ENCODE measurements at places on chromosomes 5 and 9. TPM values are rescaled to one million over a fixed set of nuclear protein-coding genes. Genes with fewer than 3 reads are reported as not detected.
A peak's percentile ranks its signal among the peaks of the same experiment; 100 is the strongest.

- peak; percentile 31 for DNase-seq
These were observed 145.7 kb downstream of the ARHGAP26 start for GRCh38 chr5:142915813-142916424.

DNA sequence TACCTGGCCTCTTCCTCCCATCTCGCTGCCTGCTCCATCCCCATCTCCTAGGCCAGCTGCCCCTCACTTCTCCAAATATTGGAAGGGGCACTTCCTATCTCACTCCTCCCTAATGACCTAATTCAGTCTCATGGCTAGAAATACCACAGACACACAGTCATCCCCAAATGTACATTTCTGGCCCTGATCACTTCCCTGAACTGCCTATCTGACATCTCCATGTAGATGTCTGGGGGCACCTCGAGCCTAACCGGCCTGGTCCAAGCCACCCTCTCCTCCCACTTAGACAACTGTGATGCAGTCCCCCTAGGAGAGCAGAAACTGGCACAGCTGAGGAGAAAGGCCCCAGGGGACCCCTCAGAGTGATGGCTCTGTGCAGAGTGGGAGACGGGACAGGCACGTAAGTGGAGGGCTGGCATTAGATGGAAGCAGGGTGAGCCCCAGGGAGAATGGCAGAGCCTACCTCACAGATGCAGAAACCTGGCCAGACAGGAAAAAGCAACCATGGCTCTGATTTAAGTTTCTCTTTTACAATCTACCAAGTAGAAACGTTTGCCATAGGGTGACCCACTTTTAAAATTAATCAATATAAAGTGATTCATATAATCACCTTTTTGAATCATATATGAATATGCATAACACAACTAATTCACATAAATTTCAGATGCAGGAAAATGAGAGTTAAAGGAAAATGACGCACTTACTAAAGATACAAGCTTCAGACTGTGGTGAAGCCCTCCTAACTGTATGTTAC is 22.1 kb downstream of the CAMSAP1 start:
- no peak for DNase-seq

- DNase-seq, result no peak
These were observed 206.0 kb upstream of the DMRTA1 start for GRCh38 chr9:22240619-22241018.

DNA sequence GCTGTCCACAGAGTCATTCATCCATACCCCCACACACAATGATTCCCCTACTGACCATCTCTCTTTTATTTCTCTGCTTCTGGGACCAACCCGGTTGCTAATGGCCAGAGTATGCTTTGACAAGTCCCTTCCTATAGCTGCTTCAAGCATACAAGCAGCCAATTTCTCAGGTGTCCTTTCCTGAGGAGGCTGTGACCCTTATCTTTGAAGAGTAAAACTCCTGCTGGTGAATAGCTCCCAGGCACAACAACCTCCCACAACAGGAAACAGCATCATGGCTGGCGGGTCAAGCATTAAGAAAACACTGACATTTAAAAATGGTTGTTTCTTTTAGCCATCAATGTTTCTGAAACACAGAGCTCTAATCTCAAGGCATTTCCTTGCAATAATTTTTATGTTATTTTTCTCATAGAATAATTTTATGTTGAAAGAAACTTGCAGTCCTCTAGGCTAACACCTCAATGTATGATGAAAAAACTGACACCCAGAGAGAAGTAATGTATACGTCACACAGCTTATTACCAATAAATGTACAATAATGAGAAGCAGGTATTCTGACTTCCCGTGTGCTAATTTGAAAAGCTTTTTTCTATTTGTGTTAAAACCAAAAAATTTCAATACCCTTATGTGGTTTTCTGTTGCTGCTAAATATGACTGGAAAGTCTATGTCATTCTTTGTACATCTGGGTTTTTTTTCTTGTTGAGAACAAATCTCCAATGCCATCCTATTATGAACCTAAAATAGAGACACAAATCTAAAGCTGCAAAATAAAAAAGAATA is 7.5 kb upstream of the PAM start:
- no peak for DNase-seq

DNA sequence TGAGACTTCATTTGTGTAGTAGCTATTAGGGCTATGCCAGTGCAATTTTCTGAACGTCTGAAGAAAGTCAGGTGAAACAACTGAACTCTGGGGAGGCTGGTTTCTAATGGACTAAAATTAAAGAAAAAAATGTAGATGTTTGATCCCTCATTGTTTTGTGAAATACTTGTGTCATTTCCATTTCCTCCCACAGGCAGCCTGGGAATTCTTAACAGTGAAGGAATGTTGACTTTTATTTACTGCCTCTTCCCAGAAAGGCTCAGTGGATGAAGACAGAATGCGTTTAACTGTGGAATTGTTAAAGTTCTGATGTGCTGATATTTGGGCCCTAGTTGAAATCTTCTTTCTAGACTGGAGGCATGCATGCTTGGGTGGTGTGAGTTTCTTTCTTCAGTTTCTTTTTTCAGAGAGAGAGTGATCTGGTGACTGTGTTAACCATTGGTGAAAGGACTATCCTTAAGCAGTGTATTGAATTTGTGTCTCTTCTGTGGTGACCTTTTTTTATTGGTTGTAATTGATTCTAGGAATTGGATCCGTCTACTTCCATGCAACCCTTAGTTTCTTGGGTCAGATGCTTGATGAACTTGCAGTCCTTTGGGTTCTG is 15.5 kb downstream of the ACER2 start:
- no peak for DNase-seq

GRCh38 chr5:101278917-101279316 is 375.8 kb upstream of the ST8SIA4 start:
- DNase-seq, result no peak

DNA sequence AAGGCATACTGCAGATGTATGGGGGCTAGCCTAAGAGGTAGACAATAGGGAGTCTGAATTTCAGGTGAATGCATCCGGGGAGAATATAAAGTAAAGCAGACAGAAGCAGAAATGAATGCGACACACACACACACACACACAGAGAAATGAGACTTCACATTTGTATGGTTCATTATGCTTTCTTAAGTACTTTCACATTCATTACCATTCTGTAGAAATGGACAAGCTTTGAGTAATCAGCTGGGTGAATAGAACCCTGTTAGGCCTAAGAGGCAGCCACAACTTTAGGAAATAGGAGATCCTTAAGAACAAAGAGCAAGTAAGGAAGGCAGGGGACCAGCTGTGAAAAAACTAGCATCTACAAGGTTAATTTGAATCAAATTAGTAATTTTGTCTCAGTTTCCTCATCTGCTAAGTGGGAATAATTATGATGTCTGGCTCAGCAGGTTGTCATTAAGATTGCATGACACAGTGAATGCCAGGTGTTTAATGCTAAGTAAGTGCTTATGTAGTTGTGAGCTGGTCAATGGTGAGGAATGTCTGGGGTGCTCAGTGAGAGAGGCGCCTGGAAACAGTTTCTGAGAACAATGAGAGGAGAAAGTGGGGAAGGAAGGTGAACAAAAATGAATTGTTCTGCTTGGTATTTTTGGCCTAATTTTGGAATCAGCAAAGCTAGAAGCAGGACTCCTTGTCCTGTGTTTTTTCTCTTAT is 265.8 kb upstream of the CLINT1 start:
- DNase-seq, result no peak

The TLR4 gene
- 6.2 TPM for polyA plus RNA-seq

The FBLL1 gene
- polyA plus RNA-seq, result 4.0 TPM

The GGTA1 gene
- polyA plus RNA-seq, result 8.8 TPM

The PIP5KL1 gene
- polyA plus RNA-seq, result 0.79 TPM

- DNase-seq, result no peak
These were observed 604.5 kb downstream of the GABRG2 start for GRCh38 chr5:162672061-162672460.

DNA sequence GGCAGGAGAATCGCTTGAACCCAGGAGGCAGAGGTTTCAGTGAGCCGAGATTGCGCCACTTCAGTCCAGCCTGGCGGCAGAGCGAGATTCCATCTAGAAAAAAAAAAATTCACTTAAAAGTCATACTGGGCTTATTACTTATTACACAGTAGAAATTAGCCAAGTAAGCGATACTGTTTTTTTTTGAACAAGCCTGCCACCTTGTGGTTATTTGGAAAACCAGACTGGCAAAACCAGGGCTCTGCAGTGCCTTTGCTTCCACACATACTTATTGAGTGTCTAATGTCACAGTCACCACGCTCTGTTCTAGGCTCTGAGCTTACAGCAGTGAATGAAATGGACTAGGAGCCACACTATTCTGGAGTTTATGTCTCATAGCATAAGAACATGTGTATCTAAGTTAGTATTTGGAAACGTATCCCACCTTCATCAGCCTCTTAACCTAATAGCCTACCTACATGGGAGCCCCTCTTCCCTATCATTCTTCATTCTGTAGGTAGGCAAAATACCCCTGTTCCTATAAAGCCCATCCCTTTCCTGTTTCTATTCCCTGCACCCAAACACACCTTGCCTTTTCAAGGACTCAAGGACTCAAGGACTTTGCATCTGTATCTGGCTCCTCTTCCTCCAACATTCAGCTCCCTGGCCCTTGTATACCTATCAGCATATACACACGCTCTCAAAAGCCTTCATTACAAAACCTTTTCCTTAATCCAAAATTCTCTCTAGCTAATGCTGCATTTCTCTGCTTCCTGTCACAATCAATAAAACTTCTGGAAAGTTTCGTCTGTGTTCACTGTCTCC is 13.9 kb upstream of the BASP1 start:
- DNase-seq, result peak; percentile 42

The SLC6A19 gene
- 295 TPM for polyA plus RNA-seq

The PDLIM7 gene
- 118 TPM for polyA plus RNA-seq

DNA sequence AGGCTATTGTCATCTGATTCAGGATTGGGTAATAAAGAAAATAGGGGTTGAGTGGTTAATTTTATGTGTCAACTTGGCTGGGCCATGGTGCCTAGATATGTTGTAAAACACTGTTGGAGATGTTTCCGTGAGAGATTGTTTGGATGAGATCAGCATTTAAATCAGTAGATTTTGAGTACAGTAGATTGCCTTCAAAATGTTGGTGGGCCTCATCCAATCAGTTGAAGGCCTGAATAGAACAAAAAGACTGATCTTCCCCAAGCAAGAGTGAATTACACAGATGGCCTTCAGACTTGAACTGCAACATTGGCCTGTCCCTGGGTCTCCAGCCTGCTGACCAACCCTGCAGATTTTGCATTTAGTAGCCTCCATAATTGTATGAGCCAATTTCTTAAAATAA is 401.3 kb upstream of the KIF2A start:
- no peak for DNase-seq

DNA sequence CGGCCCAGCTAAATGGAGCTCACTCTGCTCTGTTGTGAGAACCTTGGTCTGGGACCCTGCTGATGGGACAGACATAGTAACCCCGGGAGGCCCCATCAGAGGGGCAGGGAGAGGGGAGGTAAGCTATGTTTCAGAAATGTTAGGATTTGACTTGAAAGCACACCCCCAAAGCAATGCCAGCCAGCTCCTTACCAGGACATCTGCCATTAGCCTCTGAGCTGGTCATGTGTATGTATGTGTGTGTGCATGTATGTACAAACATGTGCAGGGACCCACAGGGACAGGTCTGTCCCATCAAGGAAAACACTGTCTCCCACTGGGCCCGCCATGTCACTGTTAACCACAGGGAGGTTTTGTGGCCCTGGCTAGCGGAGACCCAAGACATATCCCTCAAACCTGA is 14.5 kb downstream of the SLC22A4 start:
- DNase-seq, result no peak

GRCh38 chr5:64437496-64437895 is 68.3 kb upstream of the RGS7BP start:
- no peak for DNase-seq

The SPATA9 gene
- polyA plus RNA-seq, result 1.1 TPM

DNA sequence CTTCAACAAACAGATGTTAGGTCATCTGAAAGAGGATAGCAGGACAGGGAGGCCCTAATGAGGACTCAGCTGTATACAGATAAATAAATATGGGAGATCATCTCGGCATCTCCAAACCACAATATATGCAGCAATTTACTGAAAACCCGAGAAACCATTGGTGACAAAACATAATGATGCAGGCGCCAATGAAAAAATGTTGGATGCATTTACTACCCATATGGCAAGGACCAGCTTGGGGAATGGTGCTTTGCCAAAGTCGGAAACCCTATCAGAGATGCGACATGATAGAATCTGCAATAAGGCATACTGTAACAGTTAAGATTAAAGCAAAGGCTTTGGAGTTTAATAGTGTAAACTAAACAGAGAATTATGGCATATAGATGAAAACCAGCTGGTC is 92.0 kb downstream of the SNCAIP start:
- no peak for DNase-seq

The SMAD5 gene
- 42.1 TPM for polyA plus RNA-seq

DNA sequence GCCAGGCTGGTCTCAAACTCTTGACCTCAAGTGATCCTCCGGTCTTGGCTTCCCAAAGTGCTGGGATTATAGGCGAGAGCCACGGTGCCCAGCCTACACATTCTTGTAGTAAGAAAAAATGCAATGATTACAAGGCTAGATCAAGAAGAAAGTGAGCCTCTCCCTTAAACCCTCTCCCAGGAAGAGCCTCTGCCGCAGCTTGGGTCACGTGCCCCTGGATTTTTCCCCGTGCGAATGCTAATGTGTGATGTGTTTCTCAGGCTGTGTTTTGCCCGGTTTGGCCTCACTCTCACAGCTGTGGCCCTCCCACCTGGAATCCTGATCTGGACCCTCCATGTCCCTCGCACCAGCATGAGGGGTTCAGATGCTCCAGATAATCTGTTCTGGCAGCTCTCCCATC is 6.9 kb downstream of the PLPP7 start:
- DNase-seq, result no peak

DNA sequence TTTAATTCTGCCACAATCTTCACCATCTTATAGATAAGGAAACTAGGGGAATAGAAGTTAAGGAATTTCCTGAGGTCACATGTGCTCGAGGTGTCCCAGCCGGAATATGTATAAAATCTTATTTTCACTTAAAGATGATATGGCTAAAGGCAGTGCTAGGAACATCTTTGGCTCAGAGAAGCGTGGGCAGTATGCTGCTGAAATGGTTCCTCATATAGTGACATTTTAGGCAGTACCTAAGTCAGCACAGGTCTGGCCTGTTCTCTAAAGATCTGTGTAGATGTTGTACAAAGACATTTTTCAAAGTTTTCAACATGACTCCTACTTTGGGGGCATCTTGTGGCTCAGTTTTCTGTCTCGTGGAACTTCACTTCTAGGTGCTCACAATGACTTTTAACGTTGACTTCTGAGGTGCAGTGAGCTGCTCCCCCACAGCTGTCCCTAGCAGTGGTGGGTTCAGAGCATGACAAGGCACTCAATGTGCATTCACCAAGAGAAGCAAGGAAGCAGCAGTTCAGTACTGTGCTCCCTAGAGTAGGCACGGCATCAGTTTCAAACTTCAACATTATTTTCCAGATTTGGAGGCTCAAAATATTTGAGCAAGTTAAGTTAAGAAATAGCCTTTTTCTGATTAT is 40.3 kb downstream of the TNFAIP8 start:
- no peak for DNase-seq

- DNase-seq, result peak; percentile 64
These were observed 44.8 kb downstream of the PAPPA start for GRCh38 chr9:116198344-116198743.

- DNase-seq, result no peak
These were observed 428.8 kb downstream of the SH3GL2 start for GRCh38 chr9:18007621-18008020.

The ANKRD55 gene
- 0.18 TPM for polyA plus RNA-seq
